ENCODE measurements at places on chromosomes 3 and 15.

DNA sequence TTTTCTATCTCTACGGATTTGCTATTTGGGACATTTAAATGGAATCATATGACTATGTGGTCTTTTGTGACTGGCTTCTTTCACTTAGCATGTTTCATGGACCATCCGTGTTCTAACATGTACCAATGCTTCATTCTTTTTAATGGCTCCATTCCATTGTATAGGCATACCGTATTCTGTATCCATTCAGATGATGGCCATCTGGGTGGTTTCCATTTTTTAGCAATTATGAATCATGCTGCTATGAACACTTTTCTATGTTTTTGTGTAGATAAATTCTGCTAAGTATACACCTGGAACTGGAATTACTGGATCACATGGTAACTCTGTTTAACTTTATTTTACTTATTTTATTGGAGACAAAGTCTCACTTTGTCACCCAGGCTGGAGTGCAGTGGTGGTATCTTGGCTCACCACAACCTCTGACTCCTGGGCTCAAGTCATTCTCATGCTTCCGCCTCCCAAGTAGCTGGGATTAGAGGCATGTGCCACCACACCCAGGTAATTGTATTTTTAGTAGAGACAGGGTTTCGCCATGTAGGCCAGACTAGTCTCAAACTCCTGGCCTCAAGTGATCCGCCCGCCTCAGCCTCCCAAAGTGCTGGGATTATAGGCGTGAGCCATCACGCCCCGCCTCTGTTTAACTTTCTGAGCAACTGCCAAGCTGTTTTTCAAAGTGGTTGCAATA, 13.4 kb downstream of the UBP1 start:
- DNase-seq: no peak

- no peak for DNase-seq
These were observed 22.5 kb upstream of the KCNMB2 start for GRCh38 chr3:178513546-178514380.

GRCh38 chr15:43276563-43277200, 10.0 kb upstream of the TGM5 start:
- no peak for DNase-seq

DNA sequence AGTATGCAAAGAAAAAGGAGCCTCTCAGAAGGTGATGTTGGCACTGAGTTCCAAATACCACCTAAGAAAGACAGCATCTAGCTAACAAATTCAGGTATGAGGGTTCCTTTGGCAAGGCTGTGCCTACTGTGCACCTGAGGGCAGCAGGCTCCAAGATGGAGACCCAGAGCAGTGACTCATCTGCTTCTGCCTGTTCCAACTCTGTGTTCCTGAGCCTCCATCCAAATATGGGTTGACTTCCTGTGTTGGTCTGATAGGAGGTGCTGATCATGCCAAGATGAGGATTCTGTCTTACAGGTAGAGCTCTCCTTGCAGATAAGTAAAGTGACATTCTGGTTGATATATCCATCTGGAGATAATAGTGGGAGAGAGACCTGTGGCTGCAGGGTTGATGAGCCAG, 26.0 kb downstream of the SV2B start:
- no peak for DNase-seq

DNA sequence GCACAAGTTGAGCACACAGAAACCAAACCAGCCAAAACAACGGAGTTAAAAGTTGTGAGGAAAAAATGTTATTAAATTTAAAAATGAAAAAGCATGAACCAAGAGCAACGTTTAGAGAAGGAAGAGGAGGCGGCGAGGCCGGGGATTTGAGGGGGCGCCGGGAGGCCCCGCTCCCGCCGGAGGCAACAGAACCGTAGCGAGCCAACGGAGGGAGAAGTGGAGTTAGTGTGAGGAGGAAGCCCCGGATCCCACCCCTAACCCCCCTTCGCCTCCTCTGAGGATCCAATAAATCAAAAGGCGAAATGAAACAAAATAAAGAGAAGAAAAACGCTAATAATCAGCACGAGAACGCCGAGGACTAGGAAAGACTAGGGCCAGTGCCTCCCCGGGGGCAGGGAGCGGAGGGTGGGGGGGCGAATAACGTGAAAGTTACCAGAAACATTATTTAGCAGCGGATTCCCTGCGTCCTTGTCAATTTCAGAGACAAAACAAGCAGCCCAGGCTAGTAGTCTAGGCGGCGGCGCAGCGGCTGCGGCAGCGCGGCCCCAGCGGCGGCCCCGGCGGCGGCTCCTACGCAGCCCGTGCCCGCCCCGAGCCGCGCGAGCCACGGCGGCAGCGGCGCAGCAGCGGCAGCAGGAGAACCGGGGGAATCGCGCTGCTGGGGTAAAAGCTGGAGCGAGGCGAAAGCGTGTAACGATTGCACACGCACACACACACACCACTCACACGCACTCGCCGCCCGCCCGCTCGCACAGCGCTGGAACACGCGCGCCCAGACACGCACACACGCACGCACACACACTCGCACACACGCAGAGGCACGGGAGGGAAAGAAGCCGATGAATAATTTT, 1.7 kb downstream of the MEIS2 start:
- DNase-seq: no peak

- no peak for DNase-seq
These were observed 80.0 kb downstream of the ATP10A start for GRCh38 chr15:25783134-25783533.

- DNase-seq: no peak
These were observed 129.0 kb downstream of the MYLK start for GRCh38 chr3:123755085-123755484.

GRCh38 chr15:100180921-100181320, 160.9 kb downstream of the ADAMTS17 start:
- DNase-seq: no peak

- no peak for DNase-seq
These were observed 255.9 kb upstream of the CMC1 start for GRCh38 chr3:27985369-27986035.

DNA sequence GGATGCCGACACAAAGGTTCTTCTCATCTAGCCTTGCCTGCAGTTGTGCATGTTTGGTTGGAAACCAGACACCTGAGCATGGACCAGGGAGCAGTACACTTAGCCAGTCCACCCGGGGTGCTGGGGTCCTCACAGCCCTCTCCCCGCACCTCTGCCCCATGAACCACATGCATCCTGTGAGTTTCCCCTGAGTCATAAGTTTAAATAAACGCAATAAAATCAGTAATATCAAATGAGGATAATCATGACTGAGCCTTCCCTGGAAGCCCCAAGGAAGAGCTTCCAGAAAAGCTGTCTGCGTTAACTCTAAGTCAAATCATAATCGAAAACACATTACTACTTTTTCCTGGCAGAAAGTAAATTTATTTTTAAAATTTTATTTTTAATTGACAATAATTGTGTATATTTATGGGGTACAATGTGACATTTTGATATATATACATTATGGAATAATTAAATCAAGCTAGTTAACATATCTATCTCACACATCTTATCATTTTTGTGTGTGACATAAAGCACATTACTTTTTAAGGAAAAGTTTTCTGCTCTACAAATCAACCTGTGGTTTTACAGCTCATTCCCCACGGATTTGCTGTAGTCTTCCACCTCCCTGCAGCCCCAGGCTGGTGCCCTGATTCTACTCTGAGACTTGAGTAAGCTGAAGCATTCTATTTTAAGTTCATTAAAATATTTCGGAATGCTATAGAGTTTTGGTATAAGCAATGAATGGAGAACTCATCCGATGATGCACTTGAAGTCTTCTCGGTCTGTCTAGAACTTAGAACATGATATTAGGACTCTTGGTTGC, 166.0 kb upstream of the EIF1B start:
- no peak for DNase-seq

GRCh38 chr15:39869254-39869653, 50.8 kb downstream of the GPR176 start:
- DNase-seq: no peak

DNA sequence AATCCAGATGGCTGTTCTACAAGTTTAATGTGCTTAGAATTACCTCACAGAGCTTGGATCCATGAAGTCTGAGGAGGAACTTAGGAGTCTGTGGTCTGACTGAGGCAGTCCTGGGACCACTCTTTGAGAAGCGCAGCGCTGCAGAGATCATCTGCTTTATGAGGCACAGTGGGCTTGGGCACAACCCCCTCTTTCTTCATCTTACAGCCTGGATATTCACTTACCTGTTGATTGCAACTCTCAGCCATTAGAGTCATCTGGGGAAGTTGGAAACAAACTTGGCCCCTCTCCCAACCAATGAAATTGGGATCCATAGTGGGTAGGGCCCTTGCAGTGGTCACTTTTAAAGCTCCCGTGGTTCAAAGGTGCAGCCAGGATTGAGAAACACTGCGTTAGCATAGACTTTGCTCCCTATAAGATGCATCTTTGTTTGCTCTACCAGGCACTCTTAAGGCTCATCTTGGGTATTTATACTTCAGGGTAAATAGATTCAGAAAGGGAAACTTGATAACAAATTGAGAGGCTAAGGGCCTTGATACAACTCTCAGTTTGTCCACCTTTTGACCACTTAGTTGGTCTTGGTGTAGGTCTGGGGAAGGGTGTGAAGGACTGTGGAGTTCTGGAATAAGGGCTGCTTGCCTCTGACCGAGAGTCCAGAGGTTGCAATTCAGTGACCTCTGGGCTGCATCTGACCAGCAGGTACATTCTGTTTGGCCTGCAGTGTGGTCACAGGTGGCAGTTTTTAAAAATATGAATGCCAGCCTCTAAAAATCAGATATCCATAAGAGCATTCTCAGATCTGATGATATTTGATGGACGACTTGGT, 22.8 kb downstream of the FEM1B start:
- no peak for DNase-seq

DNA sequence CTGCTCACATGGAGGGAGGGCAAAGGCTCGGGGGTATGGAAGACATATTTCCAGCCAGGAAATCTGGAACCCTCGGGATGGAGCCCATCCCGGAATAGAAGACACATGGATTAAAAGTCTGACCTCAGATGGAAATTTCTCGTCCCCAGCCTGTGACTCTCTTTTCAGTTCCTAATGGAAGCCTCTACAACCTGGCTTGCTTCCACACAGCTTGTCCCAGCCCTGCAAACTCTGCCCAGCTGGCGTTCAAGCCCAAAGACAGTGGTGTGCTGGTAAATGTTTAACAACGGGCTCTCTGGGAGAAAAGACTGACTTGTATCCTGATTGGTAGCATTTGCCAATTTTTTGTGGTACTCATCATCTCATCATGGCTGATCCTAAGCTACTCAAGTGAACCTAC, 35.6 kb upstream of the TLE3 start:
- DNase-seq: no peak

DNA sequence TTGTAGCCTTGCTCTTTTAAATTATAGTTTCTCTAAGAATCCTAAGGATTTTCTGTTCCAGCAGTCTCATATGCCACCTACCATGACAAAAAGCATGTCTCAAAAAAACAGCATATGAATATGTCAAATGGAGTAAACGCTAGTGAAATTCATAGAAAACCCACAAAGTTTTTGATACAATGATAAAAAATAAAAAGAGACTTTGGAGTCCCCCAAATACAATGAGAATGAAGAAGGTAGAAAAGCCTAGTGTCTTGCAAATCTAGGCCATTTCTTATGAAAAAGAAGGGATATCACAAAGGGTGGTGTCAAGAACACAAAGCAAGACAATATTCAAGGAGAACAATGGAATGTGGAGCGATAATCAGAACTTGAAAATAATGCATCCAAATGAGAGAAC, 668.5 kb downstream of the PLOD2 start:
- DNase-seq: no peak

GRCh38 chr15:57082054-57082728, 163.7 kb downstream of the TCF12 start:
- DNase-seq: no peak

Measured in CD4-positive, alpha-beta T cell treated with Interleukin-6 at 100 ng/mL for 8 hours (primary cell).